Stimulated activated naive CD4-positive, alpha-beta T cell treated with Interleukin-2 at 50 U/mL for 16 hours (primary cell): ENCODE measurements at places on chromosomes 1 and 21.

DNA sequence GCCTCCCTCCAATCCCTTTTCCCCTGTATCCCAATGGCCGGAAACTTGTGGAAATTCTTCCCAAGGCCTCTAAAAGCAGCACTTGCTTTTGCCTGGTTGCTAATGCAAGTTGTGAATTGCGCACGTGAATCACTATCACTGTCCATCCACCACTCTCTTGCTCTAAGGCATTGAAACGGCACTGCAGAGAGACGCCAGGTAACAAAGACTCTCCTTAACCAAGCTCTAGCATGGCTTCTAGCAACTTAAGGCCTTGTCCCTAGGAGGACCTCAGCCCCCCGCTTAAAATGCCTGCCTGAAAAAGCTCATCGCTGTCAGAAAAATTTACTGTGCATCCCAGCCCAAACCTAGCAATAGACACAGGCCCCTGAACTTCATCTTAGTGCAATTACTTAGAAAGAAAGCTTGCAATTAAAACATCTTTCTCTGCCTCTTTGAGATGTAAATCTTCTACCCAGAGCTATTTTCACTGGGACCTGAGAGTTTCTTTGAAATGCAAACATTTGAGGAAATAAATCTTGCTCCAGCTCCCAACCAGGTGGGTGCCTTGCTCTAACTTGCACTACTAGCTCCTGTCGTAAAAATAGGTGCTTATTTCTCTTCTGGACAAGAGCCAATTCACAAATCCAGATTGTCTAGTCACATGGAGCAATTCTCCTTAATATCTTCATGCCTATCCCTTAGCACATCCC is 32.9 kb upstream of the ITLN2 start:
- DNase-seq: no peak

- no peak for DNase-seq
Measured at GRCh38 chr1:3926956-3927355, 26.9 kb upstream of the C1orf174 start.

GRCh38 chr1:243605604-243606003 is 244.4 kb downstream of the AKT3 start:
- no peak for DNase-seq

- DNase-seq: no peak
Measured at GRCh38 chr1:95888941-95889390, 655.0 kb downstream of the RWDD3 start.

- DNase-seq: no peak
Measured at GRCh38 chr1:22826604-22827580, 116.3 kb downstream of the EPHB2 start.

GRCh38 chr1:231776010-231776756 is 149.6 kb downstream of the DISC1 start:
- no peak for DNase-seq

DNA sequence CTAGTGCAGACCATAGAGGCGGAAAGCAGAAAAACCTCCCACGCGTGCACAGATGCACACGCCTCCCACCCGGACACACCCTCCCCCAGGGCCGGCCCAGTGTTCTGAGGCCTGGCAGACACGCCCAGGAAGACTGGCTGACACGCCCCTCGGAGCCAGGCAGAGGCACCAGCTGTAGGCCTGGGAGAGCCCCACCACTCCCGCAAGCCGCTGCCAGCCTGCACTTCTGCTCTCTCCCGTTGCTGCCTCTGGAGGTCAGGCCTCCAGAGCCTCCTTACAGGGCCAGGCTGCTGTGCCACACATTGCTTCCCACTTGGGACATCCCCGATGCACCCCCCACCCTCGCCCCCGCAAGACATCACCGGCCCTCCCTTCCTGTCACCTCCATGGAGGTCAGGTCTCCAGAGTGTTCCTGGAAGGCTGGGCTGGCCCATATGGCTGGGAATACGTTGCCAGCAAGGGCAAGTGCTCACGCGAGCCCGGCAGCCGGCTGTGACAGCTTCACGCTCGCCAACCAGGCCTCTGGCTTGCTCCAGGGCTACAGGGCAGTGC is 40.4 kb downstream of the CASZ1 start:
- DNase-seq: peak; percentile 25

DNA sequence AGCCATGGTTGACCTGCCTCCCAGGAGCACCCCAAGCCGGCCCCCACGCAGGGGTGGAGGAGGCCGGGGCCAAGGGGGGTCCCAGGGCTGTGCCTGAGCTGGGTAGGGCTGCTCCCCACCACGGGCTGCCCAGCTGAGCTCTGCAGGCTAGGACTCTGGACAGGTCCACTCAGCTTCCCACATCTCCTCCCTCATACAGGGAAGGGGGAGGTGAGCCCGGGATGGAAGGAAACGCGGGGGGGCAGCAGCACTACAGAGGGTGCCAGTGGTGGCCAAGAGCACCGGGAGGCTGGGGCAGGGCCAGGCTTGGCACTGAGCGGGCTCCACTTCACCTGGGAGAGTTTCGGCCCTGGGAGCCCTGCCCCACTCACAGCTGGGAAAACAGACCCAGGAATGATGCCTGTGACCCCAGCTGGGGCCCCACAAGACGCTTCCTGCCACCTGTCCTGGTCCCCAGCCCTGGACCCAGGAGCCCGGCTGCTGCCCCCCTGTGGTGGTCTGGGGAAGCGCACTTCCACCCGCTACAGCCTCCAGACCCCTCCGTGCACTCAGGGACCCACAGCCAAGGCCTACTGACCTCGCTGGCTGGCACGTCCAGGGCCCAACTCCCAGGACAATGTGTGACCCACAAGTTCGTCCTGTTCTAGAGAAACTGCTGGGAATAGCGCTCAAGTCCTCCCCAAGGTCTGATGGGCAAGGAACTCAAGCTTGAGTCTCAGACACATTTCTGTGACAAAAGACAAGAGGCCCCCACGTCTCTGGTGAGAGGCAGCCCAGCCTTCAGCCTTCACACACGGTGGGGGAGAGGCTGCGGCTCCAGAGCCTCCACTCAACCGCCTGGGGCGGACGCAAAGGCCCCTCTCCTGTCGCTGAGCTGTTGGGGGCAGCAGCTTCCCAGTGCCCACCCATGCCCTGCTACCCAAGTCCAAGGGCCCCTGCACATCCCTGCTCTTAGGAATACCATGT is 3.0 kb downstream of the AURKAIP1 start:
- DNase-seq: peak; percentile 58

DNA sequence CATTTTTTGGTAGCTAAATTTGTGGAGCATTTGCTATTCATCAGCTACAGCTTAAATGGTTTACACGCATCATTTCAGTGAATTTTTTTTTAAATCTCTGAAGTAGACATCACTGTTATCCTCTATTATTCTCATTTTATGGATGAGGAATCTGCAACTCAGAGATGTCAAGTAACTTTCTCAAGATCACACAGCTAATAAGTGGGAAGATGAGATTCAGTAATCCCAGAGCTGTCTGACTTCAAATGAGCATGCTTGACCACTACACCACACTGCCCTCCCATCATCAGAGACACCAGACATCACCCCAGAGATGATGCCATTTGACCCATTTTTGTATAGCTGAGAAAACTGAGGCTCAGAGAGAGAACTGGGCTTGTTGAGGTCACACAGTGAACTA is 116.4 kb downstream of the RRAGC start:
- DNase-seq: no peak

DNA sequence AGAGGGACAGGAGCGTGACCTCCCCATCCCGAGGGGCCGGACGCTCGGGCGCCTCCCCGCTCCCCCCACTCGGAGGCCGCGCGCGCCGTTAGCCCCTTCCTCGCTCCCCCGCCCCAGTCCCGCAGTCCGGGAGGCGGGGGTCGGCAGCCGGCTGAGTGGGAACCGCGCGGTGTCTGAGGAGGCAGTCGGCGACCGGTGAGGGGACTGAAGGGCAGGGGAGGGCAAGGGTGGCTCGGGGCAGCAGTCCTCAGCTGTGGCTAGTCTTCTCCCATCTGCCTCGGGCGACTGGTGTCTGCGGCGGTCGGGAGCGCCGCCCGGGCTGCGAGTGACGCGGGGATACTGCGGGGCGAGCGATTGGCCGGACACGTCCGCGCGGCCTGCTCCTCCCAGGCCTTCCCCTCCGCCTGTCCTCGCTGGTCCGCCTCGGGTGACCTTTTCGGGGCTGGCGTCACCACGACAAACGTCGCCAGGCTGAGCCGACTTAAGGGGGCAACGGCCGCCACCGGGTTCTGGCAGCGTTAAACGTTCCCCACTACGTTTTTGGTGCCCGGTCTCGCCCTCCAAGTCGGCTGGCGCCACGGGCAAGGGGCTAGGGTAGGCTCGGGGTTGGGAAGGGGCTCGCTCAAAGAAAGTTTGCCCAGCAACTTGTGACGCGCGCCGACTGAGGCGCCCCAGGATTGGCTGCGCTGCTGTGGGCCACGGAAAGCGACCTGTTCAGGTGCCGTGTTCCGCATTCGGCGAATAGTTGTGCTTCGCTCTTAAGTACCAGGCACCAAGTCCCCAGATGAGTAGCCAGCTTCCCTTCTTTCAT is 538 bp downstream of the ZNF672 start:
- peak; percentile 82 for DNase-seq

GRCh38 chr1:233361876-233362275 is 34.4 kb downstream of the MAP3K21 start:
- DNase-seq: no peak

DNA sequence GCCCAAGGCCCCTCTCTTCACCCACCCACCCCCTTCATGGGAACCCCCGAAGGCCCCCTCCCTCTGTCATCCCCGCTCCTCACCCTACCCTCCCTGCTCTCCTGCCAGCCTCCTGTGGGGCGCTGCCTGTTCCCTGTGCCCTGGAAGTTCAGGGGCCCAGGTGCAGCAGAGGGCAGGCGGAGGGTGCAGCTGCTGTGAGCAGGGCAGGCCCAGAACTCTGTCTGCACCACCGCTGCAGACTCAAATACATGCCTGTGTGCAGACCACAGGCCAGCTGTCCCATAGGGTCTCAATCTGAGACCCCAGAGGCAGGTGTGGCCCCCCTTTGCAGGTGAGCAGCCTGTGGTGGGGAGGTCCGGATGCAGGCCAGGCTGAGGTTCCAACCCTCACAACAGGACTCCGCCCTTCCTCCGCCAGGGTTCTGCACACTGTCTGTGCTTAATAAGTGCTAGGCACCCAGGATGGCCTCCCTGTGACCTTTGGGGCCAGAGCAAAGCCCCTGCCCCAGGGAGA is 62.5 kb downstream of the WNT9A start:
- peak; percentile 6 for DNase-seq

DNA sequence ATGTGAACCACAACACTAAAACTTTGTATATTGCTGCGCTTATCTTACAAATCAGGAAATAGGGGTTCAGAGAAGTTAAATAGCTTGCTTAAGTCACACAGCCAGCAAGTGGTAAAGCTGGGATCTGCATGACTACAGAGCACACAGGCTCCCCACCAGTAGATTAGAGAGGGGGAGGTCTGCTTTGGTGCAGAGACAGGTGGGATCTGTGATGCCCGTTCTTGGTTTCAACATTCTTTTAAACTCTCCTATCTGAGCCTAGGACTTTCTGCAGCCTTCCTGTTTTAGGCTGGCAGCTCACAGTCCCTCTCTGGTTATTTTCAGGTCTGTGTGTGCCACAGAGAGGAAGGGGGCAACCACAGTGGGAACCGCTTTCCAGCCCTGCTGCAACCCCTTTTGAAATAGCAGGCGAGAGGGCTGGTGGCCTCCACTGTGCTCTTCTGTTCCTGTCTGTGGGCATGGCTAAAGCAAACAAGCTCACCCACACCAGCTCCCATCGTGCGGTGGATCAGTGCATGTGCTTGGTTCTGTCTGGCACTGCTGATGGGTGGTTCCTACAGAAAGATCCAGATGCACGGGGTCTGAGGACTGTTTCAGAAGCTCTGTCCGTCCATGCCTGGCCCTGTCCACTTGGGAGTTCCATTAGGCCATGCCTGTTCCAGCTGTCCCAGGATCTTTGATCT is 1.7 kb upstream of the IL6R start:
- peak; percentile 43 for DNase-seq

DNA sequence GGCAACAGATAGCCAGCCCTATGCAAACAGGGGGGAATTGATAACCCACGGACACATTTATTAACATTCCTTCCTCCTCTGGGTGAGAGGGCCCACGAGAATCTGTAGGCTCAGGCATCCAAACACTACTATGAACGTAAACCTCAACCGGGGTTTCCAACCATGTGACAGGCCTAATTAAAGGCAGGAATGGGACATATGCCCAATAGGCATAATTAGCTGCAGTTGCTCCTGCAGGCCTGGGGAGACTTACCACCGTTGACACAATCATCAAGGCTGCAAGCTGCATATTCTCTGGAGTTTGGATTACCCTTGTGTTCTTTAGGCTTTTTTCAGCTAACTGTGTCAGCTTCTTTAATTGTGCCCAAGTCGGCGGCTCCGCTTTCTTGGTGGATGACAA is 22.2 kb upstream of the GBP1 start:
- DNase-seq: no peak

- DNase-seq: no peak
Measured at GRCh38 chr1:7248549-7249199, 463.4 kb downstream of the CAMTA1 start.
